T follicular helper cell (primary cell): ENCODE measurements at places on chromosomes 3 and 15.

DNA sequence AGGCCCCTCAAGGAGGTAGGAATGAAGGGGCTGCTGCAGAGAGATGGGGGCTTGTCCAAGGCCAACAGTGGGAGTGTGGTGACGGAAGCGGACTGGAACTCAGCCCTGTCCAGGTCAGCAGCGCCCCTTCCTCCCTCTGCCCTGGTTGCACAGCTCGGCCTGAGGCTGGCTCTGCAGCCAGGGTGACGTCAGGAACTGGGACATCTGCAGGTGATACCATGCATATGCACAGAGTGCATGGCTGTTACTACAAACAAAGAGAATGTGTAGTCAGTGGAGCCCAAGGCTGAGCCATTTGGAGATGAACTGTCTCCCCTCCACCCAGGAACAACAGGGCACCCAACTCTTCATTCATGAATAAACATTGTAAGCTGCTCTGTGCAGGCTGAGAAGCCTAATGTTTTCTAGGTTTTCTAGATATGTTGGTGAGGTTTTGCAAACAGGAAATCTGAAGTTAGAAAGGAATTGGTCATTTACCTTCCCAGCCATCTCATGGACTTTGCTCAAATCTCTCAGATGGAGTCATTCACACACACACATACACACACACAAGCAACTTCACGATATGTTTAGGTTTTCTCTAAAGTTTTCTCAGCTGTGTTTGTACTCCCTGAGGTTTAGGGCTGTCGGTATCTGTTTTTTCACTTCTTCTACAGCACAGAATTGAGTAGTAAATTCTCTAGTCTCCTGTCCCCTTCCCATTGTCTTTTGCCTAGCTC is 117.2 kb downstream of the TLE3 start:
- no peak for DNase-seq

DNA sequence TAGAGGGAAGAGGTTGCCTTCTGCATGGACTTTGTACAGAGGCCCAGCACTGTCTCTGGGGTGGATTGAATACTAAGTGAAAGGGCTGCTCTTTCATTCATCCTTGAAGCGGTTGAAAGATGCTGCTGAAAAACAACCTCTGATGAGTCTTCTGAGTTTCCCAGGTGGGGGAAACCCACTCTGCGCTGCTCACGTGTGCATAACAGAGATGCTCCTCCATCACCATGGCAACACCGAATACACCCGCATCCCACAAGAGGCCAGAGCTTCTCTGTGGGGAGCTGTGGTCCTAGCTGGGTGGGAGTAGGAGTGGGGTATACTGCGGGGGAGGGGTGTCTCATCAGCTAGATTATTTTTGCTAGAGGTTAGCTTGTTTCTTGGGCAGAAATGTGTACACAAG is 6.1 kb upstream of the SYN2 start:
- DNase-seq, result no peak

- no peak for DNase-seq
Measured at GRCh38 chr15:85584872-85585271, 204.5 kb downstream of the AKAP13 start.

GRCh38 chr3:197475514-197475913 is 80.3 kb downstream of the BDH1 start:
- DNase-seq, result no peak

DNA sequence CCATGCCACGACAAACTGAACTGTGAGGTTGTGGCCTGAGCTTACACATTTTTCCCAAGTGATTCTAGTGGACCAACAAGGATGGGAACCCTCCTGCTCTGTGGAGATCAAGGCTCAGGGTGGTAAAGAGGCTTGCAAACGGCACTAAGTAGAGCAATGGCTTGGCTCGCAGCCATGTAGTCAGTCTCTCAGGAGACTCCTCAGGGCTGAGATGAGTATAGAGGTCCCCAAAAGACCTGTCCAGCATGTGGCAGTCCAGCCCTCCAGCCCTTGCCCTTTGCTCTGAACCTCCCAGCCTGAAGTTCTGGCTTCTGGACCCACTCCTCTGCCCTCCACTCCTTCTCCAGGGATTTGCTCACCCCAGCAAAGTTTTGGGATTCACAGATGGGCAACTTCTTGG is 8.3 kb upstream of the CAMP start:
- DNase-seq, result no peak
